Fibroblast of skin of right biceps (primary cell): ENCODE measurements at places on chromosomes 3 and 15.

- DNase-seq, result no peak
Measured at GRCh38 chr3:150887031-150887430, 18.2 kb downstream of the MINDY4B start.

- no peak for DNase-seq
Measured at GRCh38 chr3:46599590-46599989, 12.7 kb upstream of the FAM240A start.

DNA sequence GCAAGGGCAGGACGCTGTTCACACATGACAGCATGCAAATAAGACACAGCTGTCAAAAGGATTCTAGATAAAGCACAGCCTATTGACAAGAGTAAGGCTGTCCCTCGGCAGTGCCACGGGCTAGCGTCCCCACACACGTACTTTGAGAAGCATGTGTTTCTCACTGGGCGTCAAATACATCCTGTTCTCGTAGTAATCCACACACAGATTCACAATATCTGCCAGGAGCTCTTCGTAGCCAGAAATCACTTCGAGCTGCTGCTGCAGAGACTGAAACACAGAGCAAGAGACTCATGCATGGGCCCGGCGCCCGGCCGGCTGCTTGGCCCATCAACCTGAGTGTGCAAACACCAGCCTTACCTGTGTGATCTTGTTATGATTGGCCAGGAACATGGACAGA, 41.1 kb downstream of the CYFIP1 start:
- DNase-seq, result no peak

GRCh38 chr15:93803421-93804152, 427.8 kb upstream of the MCTP2 start:
- no peak for DNase-seq

GRCh38 chr3:97340940-97341339, 423.6 kb upstream of the ARL6 start:
- DNase-seq, result no peak

GRCh38 chr3:195546130-195546560, 3.0 kb upstream of the PPP1R2 start:
- peak; percentile 85 for DNase-seq
